Caco-2 (cell line): ENCODE measurements at places on chromosomes 4 and X.

DNA sequence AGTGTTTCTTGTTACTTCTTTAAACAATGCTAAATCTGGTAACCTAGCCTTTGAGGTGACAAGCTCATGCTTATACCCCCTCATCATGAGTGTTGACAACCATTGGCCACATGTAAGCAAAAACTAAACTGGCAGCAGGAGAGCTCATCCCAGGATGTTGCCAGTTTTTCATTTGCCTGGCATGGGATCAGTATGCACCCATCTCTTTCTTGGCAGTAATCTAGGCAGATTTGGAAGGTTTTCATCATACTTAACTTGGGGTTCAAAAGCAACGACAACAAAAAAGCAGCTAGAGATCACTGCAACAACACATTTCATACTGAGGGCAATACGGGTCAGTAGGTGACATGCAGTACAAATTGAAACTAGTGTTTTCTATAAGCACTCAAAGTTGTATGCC is 122.0 kb downstream of the PPA2 start:
- DNase-seq: no peak

GRCh38 chrX:65925005-65925404 is 114.9 kb downstream of the VSIG4 start:
- no peak for DNase-seq

DNA sequence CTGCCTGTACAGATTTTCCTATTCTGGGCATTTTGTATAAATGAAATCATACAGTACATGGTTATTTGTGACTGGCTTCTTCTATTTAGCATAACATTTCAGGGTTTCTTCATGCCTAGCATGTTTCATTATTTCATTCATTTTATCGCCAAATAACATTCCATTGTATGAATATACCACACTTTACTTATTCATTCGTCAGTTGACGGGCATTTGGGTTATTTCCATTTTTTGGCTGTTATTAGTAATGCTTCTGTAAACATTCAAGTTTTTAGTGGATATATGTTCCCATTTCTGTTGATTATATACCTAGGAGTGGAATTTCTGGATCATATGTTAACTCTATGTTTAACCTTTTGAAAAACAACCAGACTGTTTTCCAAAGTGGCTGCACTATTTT is 47.5 kb downstream of the INTS12 start:
- no peak for DNase-seq

GRCh38 chr4:121773883-121774282 is 8.9 kb upstream of the SMIM43 start:
- DNase-seq: no peak

DNA sequence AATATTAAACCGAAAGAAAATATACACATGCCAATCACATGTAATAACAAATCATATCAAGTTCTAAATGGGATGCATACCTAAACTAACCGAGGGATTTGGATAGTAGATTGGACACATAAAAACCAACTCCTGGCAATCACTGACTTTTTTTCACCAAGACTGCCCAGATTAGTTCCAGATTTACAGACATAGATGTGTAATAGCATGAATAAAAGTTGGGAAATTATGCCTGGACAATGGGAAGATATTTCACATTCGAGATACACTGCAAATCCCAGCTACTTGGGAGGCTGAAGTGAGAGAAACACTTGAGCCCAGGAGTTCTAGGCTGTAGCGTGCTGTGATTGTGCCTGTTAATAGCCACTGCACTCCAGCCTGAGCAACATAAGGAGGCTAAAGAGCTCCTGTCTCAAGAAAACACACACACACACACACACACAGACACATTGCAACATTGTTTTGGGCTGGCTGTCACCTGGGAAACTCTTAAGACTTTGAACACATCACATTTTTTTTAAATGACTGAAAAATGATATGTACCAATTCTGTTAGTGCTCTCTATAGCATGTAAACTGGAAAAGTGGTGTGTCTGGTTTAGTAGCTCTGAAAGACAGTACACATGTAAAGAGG is 5.7 kb downstream of the RAB40A start:
- no peak for DNase-seq

DNA sequence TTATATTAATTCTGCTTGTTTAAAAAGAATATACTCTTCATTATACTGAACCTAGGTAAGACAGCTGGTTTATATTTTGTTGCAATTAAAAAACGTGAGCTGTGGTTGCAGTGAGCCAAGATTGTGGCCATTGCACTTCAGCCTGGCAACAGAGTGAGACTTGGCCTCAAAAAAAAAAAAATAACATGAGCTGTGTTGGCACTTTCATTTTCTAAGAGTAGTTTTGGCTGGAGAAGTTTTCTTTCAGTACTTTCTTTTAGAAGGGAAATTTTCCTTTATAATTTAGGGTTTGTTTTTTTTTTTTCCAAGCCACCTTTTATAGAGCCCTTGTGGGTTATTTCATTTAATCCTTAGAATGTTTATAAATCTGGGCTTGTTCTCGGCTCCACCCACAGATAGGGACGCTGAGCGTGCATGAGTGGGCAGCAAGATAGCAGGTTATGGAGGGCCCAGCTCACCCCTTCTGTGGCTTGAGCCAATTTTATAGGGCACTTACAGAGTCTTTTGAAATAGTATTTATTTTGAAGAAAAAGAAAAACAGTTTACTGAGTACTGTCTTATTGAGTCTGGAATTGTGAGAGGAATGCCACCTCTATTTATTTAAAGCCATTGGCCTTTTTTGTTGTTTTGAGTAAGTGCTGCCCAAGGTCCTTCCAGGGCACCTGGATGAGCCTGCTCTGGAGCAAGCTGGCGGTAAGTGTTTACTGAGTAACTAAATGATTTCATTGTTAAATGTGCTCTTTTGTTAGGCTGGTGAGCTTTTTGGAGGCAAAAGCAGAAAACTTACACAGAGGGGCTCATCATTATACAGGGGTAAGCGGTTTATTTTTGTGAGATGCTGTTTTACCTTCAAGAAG is 60.9 kb downstream of the HTT start:
- no peak for DNase-seq
